ENCODE measurements at places on chromosomes 12 and 14. TPM values are rescaled to one million over a fixed set of nuclear protein-coding genes. Genes with fewer than 3 reads are reported as not detected.

RAP1B gene
- 195 TPM for polyA plus RNA-seq

OTUB2 gene
- 0.41 TPM for polyA plus RNA-seq

HHIPL1 gene
- 1.2 TPM for polyA plus RNA-seq

LPAR5 gene
- 0.57 TPM for polyA plus RNA-seq

HAL gene
- polyA plus RNA-seq = 0.08 TPM

EIF2S3B gene
- 0.46 TPM for polyA plus RNA-seq

NID2 gene
- polyA plus RNA-seq = 58.5 TPM

PIK3C2G gene
- 0.03 TPM for polyA plus RNA-seq

KLHL42 gene
- polyA plus RNA-seq = 16.4 TPM

KLHL33 gene
- polyA plus RNA-seq = 0.73 TPM

Data from ovary (tissue), 10 donors.